ENCODE measurements at places on chromosomes 5 and 9. TPM values are rescaled to one million over a fixed set of nuclear protein-coding genes. Genes with fewer than 3 reads are reported as not detected.
A peak's percentile ranks its signal among the peaks of the same experiment; 100 is the strongest.

Gene PTGER4
- 0.07 TPM for total RNA-seq

Gene NDOR1
- total RNA-seq, result 22.7 TPM

Gene TICAM2
- not detected for total RNA-seq

Gene PCDHA4
- 7.6 TPM for total RNA-seq

Gene CCDC180
- total RNA-seq, result 6.2 TPM

- DNase-seq, result no peak
These were observed 30.0 kb upstream of the ADRA1B start for GRCh38 chr5:159886296-159886695.

GRCh38 chr5:170228762-170229435 is 3.9 kb upstream of the C5orf58 start:
- no peak for DNase-seq

- no peak for DNase-seq
These were observed 205.2 kb upstream of the MAP3K1 start for GRCh38 chr5:56610093-56610698.

- no peak for DNase-seq
These were observed 72.8 kb downstream of the SHB start for GRCh38 chr9:37995961-37996818.

- no peak for DNase-seq
These were observed 25.9 kb downstream of the ERBIN start for GRCh38 chr5:65952259-65952658.

DNA sequence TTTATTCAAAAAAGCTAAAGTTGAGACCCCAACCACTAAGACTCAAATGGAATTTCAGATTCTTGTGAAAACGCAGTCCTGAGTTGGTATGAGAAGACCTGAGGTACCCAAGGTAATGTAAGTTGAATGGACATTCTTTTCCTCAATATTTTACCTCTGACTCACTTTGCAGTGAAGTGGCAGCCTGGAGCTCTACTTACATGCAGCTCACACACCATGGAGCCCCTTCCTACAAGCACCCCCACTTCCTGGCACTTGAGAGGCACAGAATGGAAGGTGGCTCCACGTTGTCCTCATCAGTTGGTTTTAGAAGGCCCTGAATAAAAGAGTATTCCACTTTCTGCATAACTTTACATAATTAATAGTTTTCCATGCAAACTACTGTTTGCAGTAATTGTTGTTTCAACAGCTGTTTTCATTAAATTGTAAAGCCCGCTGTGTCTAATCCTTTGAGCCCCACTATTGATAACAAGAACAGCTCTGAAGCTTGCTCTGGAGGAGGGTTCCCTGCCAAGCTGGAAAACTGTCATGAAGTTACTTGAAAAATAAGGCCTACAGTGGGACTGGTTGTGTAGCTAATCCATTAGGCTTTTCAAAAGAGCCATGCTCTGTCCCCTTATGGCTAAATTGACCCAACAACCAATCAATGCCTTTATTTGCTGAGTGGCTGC is 102.2 kb upstream of the SPATA31D4 start:
- DNase-seq, result no peak

DNA sequence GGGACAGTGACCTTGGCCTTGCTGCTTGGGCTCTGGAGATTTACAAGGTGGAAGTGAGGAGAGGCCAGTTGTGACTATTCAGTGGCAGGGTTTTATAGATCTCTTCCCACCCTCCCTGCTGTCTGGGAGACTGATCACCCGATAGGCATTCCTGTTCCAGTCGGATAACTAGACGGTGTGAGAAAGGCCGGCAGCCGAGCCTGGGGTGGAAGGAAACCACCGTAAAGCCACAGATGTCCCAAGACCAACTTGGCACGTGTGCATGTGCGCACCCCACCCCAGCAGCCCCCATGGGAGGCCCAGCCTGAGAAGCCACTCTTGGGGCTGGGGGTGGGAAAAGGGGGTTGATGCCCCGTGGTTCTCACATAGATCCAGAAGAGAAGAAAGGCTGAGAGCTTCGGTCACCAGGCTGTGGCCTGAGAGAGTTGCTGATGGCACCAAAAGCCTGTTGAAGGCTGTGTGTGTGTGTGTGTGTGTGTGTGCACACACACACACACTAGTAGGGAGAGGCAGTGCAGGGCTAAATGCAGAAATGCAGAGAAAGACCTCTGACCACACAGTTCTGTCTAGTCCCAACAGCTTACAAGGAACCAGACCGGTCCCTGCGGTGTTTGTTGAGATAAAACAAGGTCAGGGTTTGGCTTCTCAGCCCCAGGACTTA is 225.8 kb downstream of the FANCC start:
- DNase-seq, result peak; percentile 39

DNA sequence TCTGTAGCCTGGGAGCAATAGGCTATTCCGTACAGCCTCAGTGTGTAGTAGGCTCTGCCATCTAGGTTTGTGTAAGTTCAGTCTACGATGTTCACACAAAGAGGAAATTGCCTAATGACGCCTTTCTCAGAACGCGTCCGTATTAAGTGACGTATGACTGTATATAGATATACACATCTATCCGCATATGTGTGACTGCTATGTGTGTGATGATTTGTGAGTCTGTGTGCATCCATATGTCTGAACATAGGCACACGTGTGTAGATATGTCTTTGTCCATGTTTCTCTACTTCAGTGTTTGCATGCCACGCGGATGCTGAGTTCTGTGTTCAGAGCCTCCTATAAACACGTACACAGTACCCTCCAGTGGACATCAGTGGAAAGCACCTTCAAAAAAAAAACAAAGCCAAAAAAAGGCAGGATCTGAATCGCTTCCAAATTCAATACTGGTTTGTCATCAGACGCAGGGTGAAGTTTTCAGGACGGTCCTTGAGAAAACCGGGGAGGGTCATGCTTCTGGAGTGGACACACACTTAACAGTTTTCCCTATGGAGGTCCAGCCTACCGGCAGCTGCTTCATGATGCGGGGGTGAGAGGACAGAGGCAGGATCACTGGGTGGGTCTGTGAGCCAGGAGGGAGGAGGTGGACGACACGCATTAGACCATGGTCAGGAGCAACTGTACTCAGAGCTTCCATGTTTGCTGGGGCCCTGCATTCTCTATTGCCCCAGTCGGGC is 29.5 kb upstream of the ALDH1B1 start:
- DNase-seq, result peak; percentile 52

GRCh38 chr5:72137826-72138409 is 30.6 kb downstream of the MAP1B start:
- no peak for DNase-seq
